Neural progenitor cell (in vitro differentiated cells): ENCODE measurements at places on chromosomes 12 and 14. TPM values are rescaled to one million over a fixed set of nuclear protein-coding genes. Genes with fewer than 3 reads are reported as not detected.

DNA sequence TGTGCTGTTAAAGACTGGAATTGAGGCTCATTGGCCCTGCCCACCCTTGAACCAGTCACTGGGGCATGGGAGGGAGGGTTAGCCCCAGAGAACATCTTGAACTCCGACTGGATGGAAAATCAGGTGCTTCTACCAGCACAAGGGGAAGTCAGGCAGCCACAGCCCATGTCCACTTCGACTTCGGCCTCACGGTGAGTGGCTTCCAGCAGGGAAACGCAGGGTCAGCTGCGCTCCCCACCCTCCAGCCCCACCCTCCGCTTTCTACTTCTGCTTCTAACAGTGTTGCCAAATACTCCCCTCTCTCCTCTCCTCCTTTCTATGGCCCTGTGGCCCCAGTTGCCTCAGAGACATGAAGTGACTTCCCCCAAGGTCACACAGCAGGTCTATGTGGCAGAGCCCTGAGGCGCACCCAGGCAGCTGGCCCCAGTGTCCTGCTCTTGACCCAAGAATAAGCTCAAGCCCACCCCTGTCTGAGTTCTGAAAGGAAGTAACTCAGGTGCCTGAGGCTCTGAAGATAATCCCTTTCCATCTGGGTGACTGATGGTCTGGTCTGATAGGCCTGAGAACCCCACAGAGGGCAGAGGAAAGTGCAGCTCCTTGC lies 11.9 kb upstream of the SH2B3 start:
- no peak for DNase-seq
- H3K27ac ChIP-seq, result no peak overlapping the region
- H3K27me3 ChIP-seq, result no peaks in the 10 kb centered on the region
- H3K4me3 ChIP-seq, result no peak overlapping the region

B4GALNT1 gene
- total RNA-seq, result 0.28 and 1.1 TPM in 2 replicates

DNA sequence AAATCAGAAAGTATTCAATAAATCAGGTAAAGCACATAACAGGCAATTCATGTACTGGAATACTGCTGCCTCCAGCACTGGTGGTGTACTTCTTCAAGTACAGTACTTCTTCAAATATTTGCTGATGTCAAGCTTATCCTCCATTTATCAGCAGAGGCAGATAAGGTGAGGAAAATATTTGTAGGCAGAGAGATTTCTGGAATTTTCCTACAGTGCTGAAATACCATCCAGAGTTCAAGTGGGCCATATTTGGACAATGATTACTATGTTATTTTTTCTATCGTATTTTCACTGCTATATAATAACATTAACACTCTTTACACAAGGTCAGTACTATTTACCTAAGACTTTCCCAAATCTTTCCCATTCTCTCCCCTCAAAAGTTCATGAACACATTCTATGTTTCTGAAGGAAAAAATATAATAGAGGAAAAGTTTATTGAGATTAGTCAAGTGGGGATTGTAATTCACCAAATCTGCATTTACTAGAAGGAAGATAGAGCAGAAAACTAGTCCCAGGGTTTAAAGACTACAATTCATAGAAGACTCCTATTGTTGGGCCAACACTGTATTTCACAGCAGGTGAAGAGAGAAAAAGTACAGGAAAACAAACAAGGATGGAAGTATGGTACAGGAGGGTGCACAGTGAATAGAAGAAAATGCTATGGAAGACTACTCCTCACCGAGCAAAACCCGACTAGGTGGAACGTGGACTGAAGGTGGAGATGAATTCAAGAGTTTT lies 141.1 kb downstream of the PAWR start:
- peak overlapping the region; percentile 74 for H3K27ac ChIP-seq
- H3K4me3 ChIP-seq, result no peak overlapping the region
- DNase-seq, result no peak
- no peaks in the 10 kb centered on the region for H3K27me3 ChIP-seq

IGF1 gene
- total RNA-seq, result not detected in 2 replicates

GPRC5A gene
- not detected in 2 replicates for total RNA-seq

DNA sequence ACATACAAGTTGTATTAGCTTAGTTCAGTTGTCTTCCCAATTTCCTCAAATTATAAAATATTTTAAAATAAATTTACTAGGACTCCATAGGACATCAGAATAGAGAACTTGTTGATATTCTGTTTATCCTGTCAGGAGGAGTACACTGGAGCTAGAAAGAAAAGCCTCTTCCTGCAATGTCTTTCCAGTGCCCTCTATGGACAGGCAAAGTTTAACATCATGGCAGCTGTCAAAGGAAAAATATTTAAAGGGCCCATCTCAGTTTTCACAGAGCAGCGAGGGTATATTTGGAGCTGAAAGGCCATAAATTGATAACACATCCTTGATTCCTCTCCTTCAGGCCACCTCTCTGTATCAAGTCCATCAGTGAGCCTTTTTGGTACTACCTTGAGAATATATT lies 19.0 kb downstream of the DIP2B start:
- no peak overlapping the region for H3K4me3 ChIP-seq
- no peak for DNase-seq
- H3K4me1 ChIP-seq, result peaks cover 9% of the 10 kb centered on the region
- no peaks in the 10 kb centered on the region for H3K36me3 ChIP-seq
- no peaks in the 10 kb centered on the region for H3K27me3 ChIP-seq

- H3K27me3 ChIP-seq, result no peaks in the 10 kb centered on the region
- peaks cover 21% of the 10 kb centered on the region for H3K4me1 ChIP-seq
- peak overlapping the region; percentile 79 for H3K4me3 ChIP-seq
These were observed 895 bp downstream of the SLC7A8 start for GRCh38 chr14:23182372-23183157.

GRCh38 chr12:98259693-98260092 lies 255.7 kb upstream of the TMPO start:
- H3K27ac ChIP-seq, result no peak overlapping the region
- no peaks in the 10 kb centered on the region for H3K36me3 ChIP-seq
- H3K4me3 ChIP-seq, result no peak overlapping the region
- H3K27me3 ChIP-seq, result no peaks in the 10 kb centered on the region
- DNase-seq, result no peak

DNA sequence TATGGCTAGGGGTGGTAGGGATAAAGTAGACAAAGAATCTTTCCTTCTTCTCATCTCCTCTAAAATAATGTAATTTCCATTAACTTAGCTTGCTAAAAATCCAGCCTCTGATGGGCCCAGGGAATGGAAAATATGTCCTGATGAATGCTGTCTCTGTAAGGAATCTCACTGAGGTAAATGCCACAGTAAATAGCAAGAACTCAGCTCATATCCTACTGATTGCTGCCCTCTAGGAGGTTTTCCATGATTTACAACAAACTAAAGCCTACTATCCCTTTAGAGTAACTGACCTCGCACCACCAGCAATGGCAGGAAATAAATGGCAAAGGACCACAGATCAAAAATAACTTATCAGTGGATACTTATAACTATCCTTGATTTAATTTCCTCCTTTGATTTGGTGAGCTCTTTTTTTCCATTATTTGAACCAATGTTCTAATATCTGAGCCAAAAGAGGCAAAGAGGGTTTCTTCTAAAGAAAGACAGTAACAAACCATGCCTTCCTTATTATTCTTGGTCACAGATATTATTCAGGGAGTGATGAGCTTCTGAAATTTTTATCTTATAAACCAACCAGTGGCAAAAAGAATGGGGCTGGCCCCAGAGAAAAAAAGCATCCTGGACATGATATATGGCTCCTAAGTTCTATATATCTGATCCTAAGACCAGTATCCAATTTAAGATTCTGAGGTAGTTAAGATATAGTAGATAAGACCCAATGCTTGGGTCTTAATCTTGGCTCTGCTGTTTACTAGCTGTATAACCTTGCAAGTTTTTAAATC lies 43.8 kb downstream of the SENP1 start:
- H3K27ac ChIP-seq, result no peak overlapping the region
- peaks cover 28% of the 10 kb centered on the region for H3K36me3 ChIP-seq
- DNase-seq, result peak; percentile 51
- no peak overlapping the region for H3K4me3 ChIP-seq

- no peaks in the 10 kb centered on the region for H3K4me1 ChIP-seq
- peak; percentile 85 for DNase-seq
- no peak overlapping the region for H3K27ac ChIP-seq
- H3K36me3 ChIP-seq, result no peaks in the 10 kb centered on the region
- no peaks in the 10 kb centered on the region for H3K27me3 ChIP-seq
These were observed 267.3 kb upstream of the SRRM4 start for GRCh38 chr12:118714051-118714460.

DNA sequence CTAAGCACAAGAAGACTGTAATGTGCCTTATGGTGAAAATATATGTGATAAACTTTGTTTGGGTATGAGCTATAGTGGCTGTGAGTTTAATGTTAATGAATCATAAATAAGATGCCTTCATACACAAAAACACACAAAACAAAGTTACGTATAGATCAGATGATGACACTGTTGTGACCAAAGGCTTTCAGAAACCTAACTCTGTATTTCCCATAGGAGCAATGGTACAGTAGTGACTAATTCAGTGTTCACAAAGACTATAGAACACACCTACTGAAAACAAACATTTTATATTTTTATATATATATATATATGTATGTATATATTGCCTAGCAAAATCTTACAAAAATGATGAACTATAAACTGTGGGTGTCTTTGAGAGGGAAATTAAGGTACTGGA lies 393.8 kb upstream of the DCN start:
- H3K27me3 ChIP-seq, result no peaks in the 10 kb centered on the region
- H3K4me1 ChIP-seq, result peaks cover 22% of the 10 kb centered on the region
- DNase-seq, result no peak
- no peak overlapping the region for H3K27ac ChIP-seq

MFAP5 gene
- total RNA-seq, result 0.25 TPM in 1 of 2 replicates, not detected in the other

- H3K27ac ChIP-seq, result no peak overlapping the region
- H3K4me1 ChIP-seq, result peaks cover 11% of the 10 kb centered on the region
- H3K27me3 ChIP-seq, result no peaks in the 10 kb centered on the region
- H3K4me3 ChIP-seq, result no peak overlapping the region
These were observed 14.7 kb downstream of the RHOF start for GRCh38 chr12:121778567-121779421.

DNA sequence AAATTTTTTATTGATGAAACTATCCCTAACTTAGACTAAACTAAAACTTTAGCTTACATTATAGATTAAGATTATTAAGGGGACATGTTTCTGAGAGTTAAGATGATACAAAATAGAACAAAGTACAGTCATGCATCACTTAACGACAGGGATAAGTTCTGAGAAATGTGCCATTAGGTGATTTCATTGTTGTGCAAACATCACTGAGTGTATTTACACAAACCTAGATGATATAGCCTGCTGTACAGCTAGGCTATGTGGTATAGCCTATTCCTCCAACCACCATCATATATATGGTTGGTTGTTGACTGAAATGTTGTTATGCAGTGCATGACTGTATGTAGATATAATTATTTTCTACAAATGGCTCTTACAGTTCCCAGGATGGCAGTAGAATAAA lies 46.5 kb downstream of the ATP6V1D start:
- no peak overlapping the region for H3K4me3 ChIP-seq
- no peak overlapping the region for H3K27ac ChIP-seq
- H3K27me3 ChIP-seq, result no peaks in the 10 kb centered on the region
- H3K4me1 ChIP-seq, result no peaks in the 10 kb centered on the region
- H3K36me3 ChIP-seq, result no peaks in the 10 kb centered on the region

CLEC4D gene
- total RNA-seq, result 0.19 TPM in 2 replicates

DNA sequence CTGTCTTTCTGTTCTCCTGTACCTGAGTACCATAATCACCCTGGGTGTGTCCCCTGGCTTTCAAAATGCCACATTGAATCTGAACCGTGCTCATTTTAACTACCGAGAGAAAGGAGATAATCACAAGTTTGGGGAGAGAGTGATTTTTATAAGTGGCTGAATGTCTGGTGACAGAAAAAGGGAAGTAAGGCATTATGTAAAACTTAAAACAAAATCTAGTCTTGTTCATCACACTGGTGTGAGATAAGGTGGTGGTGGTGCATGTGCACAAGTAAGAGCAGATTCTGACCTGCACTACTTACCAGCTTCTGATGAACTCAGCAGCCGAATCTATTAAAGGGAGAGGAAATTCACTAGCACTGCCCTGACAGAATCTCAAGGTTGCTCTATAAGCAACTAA lies 56.3 kb downstream of the SPPL3 start:
- H3K36me3 ChIP-seq, result no peaks in the 10 kb centered on the region
- H3K27me3 ChIP-seq, result no peaks in the 10 kb centered on the region
- no peak for DNase-seq
- H3K4me1 ChIP-seq, result peaks cover 2% of the 10 kb centered on the region
- no peak overlapping the region for H3K27ac ChIP-seq

DNA sequence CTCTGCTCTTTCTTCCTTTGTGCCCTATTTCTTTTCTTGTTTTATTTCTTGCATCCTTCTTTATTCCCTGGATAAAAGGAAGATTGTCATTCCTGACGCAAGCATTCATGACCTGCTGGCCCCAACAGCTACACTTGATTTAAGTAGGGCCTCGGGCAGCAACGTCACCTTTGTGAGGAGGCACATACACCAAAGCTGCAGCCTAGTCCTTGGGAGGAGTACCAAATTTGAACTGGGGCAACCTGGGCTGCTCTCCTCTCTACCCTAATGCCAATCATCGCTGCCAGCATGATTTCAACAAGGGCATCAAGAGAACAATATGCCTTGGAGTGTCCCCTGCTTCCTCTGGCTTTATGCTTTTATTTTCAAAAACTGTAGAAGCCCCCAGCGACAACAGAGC lies 76.4 kb downstream of the C12orf50 start:
- H3K4me1 ChIP-seq, result peaks cover 6% of the 10 kb centered on the region
- no peaks in the 10 kb centered on the region for H3K36me3 ChIP-seq
- no peak overlapping the region for H3K27ac ChIP-seq
- DNase-seq, result peak; percentile 46
- no peaks in the 10 kb centered on the region for H3K27me3 ChIP-seq

GRCh38 chr14:95686935-95687334 lies 709 bp downstream of the TCL1B start:
- H3K27me3 ChIP-seq, result no peaks in the 10 kb centered on the region
- no peak overlapping the region for H3K4me3 ChIP-seq
- H3K27ac ChIP-seq, result no peak overlapping the region
- no peaks in the 10 kb centered on the region for H3K36me3 ChIP-seq
- no peak for DNase-seq

DNA sequence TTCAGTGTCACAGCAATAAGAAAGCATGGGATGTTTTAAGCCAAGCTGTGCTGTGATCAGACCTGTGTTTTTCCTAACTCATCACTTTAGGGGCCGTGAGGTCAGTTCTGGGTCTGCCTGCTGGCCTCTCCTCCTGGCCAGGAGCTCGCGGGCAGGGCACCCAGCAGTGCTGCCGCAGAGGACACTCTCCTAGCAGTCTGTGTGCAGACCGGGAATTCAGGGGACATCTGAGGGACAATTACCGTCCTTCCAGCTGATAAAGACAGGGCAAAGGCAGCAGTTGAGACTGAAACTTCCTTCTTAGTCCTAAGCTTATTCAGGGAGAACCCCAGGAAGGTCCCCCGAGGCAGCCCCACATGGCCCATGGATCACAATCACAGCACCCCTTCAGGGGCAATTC lies 89.6 kb downstream of the CHGA start:
- H3K27ac ChIP-seq, result no peak overlapping the region
- H3K36me3 ChIP-seq, result no peaks in the 10 kb centered on the region
- H3K4me3 ChIP-seq, result no peak overlapping the region
- DNase-seq, result no peak
- H3K4me1 ChIP-seq, result peaks cover 14% of the 10 kb centered on the region
